Trophoblast cell (in vitro differentiated cells and primary cell): ENCODE measurements at places on chromosomes 3 and 15.

DNA sequence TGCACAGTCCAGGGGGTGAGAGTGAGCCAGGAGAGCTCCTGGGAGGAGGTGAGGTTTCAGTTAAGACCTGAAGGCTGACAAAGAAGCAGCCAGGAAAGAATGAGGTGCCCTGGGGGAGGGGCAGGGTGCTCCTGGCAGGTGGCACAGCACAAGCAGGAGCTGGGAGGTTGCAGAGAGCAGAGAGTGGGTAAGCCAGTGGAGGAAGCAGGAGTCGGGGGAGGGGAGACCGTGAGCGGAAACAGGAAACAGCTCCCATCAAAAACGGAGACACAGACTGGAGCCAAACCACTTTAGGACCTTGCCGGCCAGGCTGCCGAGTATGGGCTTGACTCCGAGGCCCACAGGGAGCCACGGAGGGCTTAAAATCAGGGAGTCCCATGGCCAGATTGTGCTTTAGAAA is 12.1 kb upstream of the FBLN2 start:
- DNase-seq: no peak

- no peak for DNase-seq
Measured at GRCh38 chr3:71163198-71163918, 420.2 kb downstream of the FOXP1 start.

DNA sequence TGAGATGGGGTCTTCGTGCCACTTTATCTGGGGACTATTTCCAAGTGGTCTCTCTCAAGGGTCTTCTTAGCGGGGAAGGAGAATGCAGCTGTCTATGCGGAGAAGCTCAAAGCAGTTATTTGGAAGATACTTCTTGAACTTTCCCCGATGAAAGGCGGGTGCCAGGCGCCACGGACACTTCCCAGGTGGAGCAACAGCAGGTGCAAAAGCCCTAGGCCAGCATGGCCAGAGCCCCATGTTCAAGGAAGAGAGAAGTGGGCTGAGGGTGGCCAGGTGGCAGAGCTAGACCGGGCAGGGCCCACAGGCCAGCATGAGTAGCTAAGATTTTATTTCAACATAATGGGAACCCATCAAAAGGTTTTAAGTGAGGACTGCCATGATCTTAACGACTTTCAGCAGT is 232.8 kb downstream of the PDZRN3 start:
- no peak for DNase-seq

- DNase-seq: no peak
Measured at GRCh38 chr3:64361962-64362735, 136.9 kb upstream of the PRICKLE2 start.

GRCh38 chr3:46693038-46693891 is at the start of gene ALS2CL:
ALS2CL (minus strand) TSS chr3:46693679; CDS start chr3:46689440, 4,239 bp downstream.
- DNase-seq: peak; percentile 77

- DNase-seq: peak; percentile 62
Measured at GRCh38 chr3:178971614-178972013, 100.0 kb downstream of the ZMAT3 start.
